ENCODE measurements at places on chromosomes 7 and 10. TPM values are rescaled to one million over a fixed set of nuclear protein-coding genes. Genes with fewer than 3 reads are reported as not detected.

GRCh38 chr7:106083717-106084116 is 28.4 kb downstream of the SYPL1 start:
- no peak for DNase-seq

DNA sequence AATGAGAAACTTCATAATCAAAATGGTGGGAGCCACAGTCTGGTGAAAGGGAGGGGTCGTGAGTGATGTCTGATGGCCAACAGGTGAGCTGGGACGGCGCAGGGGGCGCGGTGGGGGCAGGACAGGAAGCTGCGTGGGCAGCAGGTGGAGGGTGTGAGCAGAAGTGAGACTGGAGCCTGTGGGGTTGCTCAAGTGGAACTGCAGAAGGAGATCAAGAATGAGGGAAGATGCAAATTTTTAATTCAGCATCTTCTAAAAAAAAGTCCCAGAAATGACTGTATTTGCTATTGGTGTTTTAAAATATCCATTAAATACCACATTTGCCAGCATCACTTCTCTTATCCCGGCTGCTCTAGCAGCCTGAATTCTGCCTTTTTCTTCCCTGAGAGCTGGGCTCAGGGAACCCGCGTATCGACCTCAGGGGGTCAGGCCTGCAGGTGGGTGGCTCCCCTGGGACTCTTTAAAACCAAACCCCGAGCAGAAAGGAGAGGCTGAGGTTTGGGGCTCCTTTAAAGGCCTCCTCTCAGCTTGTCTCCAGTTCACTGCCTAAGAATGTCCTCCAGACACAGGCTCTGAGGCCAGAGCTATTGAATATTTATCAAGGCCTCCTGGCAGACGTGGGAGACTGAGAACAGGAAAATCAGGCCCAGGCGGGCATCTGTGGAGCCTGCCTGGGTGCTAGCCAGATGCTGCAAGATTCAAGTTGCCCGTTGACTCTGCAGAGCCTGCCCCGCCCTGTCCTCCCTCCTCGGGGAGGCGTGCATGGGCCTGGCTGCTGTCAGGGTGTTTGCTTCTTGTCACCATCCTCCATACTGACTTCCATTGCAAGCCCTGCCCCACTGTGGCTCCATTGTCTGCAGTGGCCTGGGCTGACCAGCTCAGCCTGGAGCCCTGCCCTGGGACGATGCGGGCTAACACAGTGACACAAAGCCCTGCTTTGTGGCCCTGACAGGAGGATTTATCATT is 53.9 kb downstream of the SYPL1 start:
- peak; percentile 69 for DNase-seq

DNA sequence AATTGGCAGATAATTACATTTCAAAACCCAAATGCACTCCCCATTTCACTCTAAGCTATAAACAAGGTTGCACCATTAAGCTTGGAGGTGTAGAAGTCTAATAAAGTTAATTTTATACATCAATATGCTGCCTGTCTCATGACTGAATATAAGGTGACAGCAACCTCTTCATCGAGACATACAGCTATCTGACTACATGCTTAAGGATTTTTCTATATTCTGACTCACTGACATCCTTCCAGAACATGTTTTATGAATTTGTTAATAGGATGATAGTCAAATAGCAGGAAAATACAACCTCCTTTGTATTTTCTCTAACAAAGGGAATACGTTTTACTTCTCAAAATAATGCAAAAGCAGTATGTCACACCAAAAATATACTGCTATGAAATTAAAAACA is 76.6 kb downstream of the NRBF2 start:
- DNase-seq = no peak

GRCh38 chr10:71632200-71632820 is 87.3 kb downstream of the C10orf105 start:
- DNase-seq = no peak

DNA sequence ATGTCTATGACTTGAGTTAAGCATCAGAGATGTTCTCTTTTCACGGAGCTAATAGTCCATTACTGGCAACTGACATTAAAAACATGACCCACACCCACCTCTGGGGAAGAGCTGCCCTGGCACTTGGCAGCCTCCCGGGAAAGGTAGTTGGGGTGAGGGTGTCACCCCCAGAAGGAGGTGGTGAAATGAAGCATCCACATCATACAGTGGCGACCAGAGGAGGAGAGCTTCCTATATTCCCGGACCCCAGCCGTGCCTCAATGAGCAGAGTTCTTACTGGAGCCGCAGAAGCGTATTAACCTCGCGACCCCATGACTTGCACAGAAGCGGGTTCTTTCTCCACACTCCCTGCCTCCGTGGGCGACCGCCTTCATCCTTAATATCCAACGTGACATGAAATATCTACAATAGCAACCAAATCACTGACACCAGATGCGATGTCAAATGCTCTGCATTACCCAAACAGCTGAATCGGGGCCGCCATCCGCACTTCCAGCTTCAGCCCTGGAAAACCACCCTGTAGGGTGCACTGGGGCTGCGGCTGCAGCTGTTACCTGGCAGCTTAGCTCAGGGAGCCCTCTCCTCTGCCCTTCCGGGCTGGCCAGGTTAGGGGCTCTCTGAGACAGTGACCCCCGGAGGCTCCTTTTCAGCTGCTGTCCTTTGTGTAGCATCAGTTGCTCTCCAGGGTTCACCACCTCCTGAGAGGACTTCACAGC is 103.1 kb upstream of the PARD3 start:
- no peak for DNase-seq

GRCh38 chr7:116598278-116598677 is 73.4 kb downstream of the CAV1 start:
- DNase-seq = no peak

- DNase-seq = peak; percentile 35
These were observed 10.2 kb downstream of the CRYGN start for GRCh38 chr7:151429560-151430331.

GRCh38 chr7:158043551-158044481 is 543.8 kb downstream of the PTPRN2 start:
- no peak for DNase-seq

GRCh38 chr7:44201813-44202212 is 1.0 kb downstream of the YKT6 start:
- DNase-seq = no peak

DNA sequence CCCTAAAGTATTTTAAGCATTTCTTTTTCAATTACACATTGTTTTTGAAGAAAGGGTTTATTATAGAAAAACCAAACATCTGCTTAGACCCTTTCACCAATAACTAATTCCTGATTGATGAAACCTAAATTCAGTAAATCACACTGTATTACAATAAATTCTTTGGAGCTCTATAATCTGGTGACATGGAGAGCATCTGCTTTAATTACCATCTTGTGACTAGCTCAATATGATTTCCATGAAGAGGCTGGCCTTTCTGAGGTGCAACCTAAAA is 9.7 kb downstream of the HYCC1 start:
- DNase-seq = no peak

DNA sequence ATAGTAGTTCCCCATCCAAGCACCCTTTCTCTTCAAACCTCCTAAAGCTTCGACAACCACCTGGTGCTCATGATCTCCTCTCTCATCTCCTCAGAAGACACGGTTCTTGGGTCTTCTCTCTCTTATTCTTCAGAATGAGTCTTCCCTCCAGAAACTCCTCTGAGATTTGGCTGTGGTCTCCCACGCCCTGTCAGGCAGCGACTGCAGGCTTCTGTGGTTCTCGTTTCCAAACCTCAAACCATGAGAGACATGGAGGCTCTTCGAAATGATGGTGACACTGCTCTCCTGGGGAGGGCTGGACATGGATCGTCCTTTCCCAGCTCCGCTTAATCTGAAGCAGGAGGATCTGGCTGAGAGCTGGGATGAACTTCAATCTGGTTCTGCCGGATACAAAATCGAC is 78.6 kb upstream of the PITRM1 start:
- DNase-seq = no peak

- DNase-seq = no peak
These were observed 15.1 kb downstream of the GATA3 start for GRCh38 chr10:8069627-8070026.

GRCh38 chr7:13151978-13152377 is 464.5 kb downstream of the ARL4A start:
- DNase-seq = no peak

- no peak for DNase-seq
These were observed 657.8 kb downstream of the SORCS1 start for GRCh38 chr10:106506526-106507283.

GRCh38 chr10:98295401-98295811 is 27.4 kb upstream of the LOXL4 start:
- no peak for DNase-seq

DNA sequence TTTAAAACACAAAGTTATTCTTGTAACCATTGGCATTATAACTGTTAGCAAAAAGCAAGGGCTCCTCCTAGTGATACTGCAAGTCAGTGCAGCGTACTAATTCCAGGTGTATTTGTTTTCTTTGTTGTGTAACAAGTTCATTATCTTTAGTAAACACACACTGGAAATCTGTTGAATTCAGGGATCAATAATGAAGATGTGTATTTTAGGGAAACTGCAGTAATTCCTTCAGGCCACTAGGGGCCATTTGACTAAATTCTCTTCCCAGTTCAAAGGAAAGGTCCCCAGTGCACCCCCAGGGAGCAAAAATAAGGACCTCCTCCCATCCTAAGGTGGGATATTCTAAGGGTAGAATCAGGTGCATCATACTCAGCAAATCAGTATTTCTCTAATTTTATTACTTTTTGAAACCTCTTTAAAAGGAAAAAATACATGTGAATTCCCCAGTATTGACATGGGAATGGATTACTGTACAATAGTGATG is 158.6 kb upstream of the LYZL1 start:
- DNase-seq = no peak

- DNase-seq = no peak
These were observed 9.6 kb downstream of the INSYN2A start for GRCh38 chr10:127186813-127187212.

DNA sequence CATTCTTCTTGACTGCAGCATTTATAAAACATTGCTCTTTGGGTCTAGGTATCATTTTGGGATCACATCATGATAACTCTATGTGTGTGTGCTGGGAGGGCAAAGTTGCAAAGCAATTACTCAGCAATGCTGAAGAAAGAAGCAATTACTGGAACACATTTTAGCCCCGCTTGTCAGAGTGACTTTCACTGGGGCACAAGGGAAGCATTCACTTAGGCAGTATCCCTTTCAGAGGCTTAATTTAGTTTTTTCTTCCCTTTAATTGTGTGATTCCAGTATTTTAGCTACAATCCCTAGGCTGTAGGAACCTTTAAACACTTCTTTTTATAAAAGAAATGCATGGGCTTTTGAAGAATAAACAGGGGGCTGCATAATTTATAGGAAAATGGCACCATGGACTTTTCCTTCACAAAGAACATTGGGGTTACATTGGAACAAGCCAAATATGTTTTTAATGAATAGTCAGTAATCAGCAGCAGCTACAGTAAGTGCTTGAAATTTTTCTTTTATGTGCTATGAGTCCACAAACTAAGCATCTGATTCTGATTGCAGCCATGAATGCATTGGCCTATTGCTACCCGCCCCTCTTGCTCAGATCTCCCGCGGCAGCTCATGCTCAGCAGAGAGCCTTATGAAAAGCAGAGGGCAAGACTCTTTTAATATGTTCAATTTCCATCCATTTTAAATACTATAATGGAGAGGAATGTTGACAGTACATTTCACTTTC is 51.2 kb upstream of the NXPH1 start:
- no peak for DNase-seq

GRCh38 chr7:94183289-94183749 is 179.2 kb upstream of the BET1 start:
- DNase-seq = no peak

DNA sequence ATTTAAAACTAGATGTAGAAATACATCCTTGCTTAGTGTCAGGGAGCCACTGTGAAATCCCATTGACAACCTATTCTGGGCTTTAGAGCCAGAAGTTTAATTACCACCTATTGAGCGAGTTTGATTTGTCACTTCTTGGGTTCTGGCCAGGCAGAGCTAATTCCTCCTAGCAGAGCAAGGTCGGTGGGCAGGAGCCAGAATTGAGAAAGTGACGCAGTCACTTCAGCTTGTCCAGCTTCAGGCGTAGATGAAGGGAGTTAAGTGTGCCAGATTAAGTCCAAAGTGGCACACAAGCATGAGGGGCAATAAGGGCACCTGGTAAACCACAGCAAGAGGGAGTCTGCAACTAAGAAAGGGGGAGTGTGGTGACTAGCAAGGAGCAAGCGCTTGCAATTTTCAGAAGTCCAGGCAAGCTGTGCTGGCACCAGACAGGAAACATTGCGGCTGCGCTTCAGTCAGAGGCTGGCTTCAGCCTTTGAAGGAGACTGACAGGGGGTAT is 119.4 kb downstream of the ST7 start:
- peak; percentile 25 for DNase-seq

- DNase-seq = no peak
These were observed 65.6 kb downstream of the PTPRZ1 start for GRCh38 chr7:121938429-121938996.

DNA sequence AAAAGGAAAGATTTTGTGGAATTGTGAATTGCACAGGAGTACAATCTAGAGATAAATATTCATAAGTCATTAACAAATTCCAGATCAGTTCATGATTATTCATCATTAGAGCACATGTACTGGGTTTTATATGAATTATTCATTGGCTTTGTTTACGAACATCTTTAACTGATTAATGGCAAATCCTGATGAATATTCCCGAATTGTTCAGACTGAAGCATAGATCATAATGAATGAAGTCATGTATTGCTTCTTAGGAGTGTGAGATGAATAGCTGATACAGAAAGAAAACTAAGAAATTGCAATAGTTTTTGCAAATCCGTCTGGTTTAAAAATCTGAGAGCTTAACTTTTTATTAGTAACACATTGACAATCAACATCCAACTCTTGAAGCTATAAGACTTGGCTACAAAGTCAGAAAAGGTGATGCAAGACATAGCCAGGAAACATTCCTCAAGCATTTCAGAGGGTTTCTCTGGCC is 183.6 kb upstream of the DGKB start:
- DNase-seq = no peak

DNA sequence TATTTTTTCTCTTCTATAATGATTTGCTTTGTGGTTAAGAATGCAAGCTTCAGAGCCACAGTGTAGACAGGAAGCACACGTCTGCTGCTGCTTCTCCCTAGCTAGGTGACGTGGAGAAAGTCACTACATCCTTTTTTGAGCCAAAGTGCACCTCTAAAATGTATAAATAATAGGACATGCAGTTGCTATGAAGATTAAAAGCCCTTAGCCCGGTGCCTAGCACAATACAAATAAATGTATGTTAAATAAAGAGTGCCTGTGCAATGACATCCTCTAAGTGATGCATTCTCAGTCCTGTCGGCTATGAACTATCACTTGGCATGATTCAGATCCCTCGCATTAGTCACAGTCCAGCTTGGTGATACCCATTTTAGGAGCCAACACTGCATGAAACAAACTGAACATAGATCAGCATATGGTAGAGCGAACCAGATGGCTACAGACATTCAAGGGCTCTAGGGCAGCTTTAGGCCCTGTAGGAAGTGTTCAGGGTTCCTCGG is 4.8 kb upstream of the TRDMT1 start:
- no peak for DNase-seq

GRCh38 chr10:99529591-99530107 is 3.1 kb upstream of the NKX2-3 start:
- peak; percentile 16 for DNase-seq

The COL17A1 gene
- total RNA-seq = 36.0 TPM

The KIAA1549 gene
- 0.60 TPM for total RNA-seq

The CHAT gene
- 3.8 TPM for total RNA-seq

The HMX3 gene
- not detected for total RNA-seq

The GDF2 gene
- total RNA-seq = not detected

The RPP30 gene
- 4.6 TPM for total RNA-seq

The NOS3 gene
- total RNA-seq = 3.5 TPM

The AGMO gene
- 5.7 TPM for total RNA-seq

The CALML5 gene
- total RNA-seq = not detected

The ELOVL3 gene
- total RNA-seq = not detected

The SHOC2 gene
- total RNA-seq = 81.0 TPM

The MUC3A gene
- total RNA-seq = 11.7 TPM

The PVRIG gene
- 2.2 TPM for total RNA-seq

The SFRP4 gene
- 1.8 TPM for total RNA-seq

The GIMAP8 gene
- 1.5 TPM for total RNA-seq

The TAF5 gene
- 1.00 TPM for total RNA-seq

The STEAP1B gene
- total RNA-seq = 3.7 TPM

Data from transverse colon (tissue), 4 donors.